NCI-H2081 treated with DMSO at 0.1 percent for 48 hours (cell line): ENCODE measurements at places on chromosomes 12 and 14.

DNA sequence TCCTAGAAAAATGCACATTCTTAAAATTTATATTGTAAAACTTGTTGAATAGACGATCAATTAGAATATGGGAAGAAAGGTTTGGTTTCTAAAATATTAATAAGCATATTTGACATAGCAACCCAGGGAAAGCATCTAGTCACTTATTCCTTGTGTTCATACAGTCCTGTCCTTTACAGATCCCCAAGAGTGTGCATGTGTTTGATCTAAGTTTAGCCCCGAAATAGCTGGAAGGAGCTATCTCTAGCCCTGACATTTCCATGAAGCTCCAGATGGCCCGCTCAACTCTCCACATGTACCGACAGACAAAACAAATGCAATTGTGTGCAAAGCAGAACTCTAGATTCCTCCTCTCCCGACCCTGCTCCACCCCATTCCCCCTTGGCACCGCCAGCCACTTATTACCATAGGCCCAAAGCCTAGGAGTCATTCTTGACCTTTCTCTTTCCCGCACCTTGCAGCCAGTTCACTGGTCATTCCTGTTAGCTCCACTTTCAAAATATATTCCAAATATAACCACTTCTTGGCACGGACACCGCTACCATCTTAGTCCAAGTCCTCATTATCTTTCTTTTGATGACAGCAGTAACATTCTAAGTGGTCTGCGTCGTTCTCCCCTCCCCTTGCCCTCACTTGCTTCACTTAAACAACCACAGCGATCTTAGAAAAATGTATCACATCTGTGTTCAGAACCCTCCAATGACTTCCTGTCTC is 45.4 kb upstream of the GZMB start:
- no peak for DNase-seq

DNA sequence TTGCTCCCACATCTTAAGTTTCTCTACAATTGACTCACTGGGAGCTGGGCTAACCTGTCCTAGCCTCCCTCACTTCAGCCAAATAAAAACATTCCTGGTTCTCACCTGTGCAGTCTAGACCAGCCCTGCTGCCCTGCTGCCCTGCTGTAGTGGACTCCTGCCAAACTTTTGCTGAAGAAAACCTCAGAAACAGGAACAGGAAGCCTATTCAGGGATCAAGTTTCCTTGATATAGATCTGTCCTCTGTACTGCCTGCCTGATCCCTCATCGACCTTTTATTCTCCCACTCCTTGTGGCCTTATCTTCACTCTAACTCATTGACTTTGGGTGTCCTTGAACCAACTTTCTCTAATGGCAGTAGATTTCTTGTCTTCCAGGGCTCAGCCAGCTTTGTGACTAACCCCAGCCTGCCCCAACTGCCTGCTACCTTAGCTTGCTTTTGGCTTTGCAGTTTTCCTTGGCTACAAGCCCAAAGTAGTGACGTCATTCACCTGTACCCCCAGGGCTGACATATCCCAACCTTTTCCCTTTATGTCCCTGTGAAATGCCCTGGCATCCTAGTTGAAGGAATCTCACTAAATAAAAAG is 234.8 kb downstream of the DUSP6 start:
- no peak for DNase-seq

DNA sequence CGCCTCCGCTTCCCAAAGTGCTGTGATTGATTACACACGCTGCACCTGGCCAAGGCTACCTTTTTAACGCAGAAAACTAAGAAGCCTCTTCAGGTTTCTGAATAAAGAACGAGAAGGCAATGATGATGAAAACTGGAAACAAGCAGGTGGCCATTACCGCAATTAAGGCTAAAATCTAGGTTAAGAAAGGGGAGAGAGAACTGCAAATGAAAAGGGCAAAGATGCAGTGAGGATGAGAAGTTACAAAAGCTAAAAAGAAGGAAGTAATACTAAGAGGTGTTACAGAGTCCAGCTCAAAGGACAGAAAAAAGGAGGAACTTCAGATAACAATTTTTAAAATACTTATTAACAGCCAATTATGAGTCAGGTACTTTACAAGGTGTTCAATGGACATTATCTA is 79.7 kb downstream of the DUSP16 start:
- DNase-seq: no peak

DNA sequence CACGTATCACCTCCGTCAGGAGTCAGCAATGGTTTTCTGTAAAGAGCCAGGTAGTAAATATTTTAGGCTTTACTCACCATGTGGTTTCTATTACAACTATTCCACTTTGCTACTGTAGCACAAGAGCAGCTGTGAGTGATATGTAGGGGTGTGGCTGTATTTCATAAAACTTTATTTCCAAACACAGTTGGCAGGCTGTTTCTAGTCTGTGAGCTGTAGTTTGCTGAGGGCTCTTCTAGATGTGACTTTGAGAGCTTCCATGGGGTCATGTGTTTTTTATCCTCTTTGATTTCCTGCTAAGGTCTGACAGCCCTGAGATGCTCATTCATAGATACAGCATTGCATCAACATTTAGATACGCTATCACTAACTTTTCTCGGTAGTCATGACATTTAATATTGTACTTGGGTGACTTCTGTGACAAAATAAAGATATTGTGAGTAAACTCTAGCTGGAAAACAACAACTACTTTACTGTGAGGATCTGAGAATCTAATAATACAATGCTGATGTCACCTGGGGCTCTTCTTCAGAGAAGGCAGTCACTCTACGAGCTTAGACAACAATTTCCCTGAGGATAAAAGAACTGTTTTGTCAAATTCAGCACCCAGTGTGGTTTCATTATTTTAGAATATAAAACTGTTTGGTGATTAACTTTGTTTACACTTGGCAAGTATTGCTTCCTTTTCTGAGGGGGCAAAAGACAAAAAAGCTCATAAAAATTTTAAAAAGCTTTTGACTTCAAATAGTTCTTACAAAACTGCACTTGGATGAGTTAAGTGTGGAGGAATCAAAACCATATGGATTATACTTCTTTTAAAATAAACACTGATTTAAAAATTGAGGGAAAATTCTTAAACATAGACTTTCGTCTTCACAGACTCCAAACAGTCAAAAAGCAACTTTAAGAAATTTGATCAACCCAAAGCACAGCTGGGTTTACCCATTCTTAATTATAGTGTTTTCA is 231.2 kb upstream of the DCN start:
- no peak for DNase-seq

- no peak for DNase-seq
These were observed 57.6 kb downstream of the ACADS start for GRCh38 chr12:120783197-120783596.

- DNase-seq: no peak
These were observed 780.5 kb downstream of the NRXN3 start for GRCh38 chr14:78950649-78951048.
